Stimulated activated CD8-positive, alpha-beta memory T cell treated with anti-CD3 and anti-CD28 coated beads, Interleukin-15, amount 100 ng/mL, for 24 hours (primary cell): ENCODE measurements at places on chromosomes 13 and 19.

- no peak for DNase-seq
These were observed 132.9 kb downstream of the PAN3 start for GRCh38 chr13:28271056-28271840.

- DNase-seq: no peak
These were observed 9.7 kb downstream of the LPAR6 start for GRCh38 chr13:48403151-48403631.

- DNase-seq: no peak
These were observed 25.3 kb downstream of the MED4 start for GRCh38 chr13:48069573-48069972.

- DNase-seq: no peak
These were observed 10.4 kb upstream of the GIPR start for GRCh38 chr19:45657520-45658167.

GRCh38 chr19:34999498-35000337 is at the start of gene GRAMD1A:
GRAMD1A (plus strand) TSS chr19:35000323; CDS start chr19:35000479, 156 bp downstream.
- DNase-seq: peak; percentile 48

- no peak for DNase-seq
These were observed 4.4 kb upstream of the PLEKHF1 start for GRCh38 chr19:29660835-29661234.

GRCh38 chr13:72062566-72062965 is 195.6 kb upstream of the DACH1 start:
- no peak for DNase-seq

DNA sequence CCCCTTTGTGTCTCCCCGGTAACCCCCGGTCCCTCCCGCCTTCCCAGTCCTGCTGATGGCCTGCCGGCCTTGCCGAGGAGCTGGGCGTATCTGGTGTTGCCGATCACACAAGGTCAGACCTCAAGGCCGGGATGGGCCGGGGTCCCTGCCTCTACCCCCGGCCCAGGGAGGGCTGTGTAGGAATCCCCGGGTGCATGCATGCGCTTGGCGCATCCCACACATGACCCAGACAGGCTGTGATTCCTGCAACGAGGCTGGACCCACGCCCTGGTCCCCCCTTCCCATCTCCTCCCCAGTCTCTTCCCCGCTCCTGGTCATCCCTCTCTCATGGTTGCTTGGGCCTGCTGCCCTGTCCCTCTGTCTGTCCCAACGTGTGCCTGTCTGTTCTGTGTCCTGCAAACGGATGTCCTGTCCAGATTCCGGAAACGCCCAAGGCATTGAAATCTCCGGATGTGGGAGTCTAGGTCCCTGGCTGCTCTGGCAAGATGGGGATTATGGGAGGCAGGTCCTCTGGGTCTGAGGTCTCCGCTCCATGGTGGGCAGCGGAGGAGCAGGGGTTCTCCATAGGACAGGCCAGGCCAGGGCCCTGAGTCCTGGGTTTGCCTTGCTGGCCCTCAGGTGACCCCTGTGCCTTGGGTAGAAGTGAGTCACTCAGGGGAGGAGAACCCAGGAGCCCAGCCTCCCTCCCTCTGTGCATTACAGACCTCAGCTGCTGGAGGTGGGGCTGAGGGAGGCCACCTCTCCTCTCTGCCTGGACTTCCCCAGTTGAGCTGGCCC is 1.6 kb downstream of the PKN1 start:
- no peak for DNase-seq

- DNase-seq: no peak
These were observed 12.7 kb downstream of the FARP1 start for GRCh38 chr13:98155475-98156109.
